ENCODE measurements at places on chromosomes 3 and 15. TPM values are rescaled to one million over a fixed set of nuclear protein-coding genes. Genes with fewer than 3 reads are reported as not detected.

The PRR20G gene
- not detected for total RNA-seq

The MCF2L2 gene
- 0.15 TPM for total RNA-seq

The CSTA gene
- total RNA-seq: 1.2 TPM

The SCAMP5 gene
- 14.0 TPM for total RNA-seq

The SUMF1 gene
- total RNA-seq: 21.2 TPM

The BUB1B gene
- total RNA-seq: 33.0 TPM

The COL6A5 gene
- not detected for total RNA-seq

The ACAD11 gene
- 4.5 TPM for total RNA-seq

The AGBL1 gene
- not detected for total RNA-seq
